ENCODE measurements at places on chromosomes 4 and X.

DNA sequence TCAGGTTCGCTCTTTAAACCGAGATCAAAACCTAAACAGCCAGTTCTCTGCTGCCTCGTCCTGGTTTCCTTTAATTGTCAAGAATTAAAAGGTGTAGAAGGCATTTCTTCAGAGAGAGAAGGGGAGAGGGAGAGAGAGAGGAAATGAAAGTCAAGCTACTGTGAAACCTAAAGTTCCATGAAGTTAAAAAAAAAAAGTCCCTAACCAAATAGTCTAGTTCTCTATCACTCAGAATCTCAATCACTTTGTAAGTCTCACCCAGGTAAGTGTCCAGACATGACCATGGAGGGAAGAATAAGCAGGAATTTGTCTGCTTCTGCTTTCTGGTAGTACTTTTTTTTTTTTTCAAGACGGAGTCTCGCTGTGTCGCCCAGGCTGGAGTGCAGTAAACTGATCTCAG is 18.8 kb upstream of the SMIM14 start:
- no peak for DNase-seq

- no peak for DNase-seq
These were observed 235.4 kb downstream of the OR13H1 start for GRCh38 chrX:131779306-131779705.

DNA sequence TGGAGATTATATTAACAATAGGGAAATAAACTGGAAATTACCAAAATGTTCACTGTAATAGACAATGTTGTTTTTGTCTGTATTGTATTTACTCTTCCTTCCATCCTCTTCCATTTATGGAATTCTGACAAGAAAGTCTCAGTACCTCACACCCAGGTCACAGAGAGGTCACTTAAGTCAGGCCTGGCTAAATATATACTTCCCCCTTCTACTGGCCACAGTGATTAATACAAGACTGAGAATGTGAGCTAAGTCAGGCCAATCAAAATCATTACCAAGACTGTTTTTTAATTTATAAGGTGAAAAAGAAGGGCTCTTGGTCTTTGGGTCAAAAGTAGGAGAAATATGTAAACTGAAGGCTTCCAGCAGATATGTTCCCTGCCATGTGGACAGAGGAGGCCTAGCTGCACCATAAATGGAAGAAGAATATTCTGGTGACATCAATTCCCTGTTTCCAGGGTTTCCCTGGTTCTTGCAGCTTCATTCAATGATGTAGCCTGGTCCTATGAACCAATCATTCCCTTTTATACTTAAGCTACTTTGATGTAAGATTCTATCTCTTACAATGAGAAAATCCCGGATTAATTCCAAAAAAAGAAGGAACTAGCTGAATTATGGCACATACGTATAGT is 64.3 kb downstream of the LRBA start:
- DNase-seq: no peak

DNA sequence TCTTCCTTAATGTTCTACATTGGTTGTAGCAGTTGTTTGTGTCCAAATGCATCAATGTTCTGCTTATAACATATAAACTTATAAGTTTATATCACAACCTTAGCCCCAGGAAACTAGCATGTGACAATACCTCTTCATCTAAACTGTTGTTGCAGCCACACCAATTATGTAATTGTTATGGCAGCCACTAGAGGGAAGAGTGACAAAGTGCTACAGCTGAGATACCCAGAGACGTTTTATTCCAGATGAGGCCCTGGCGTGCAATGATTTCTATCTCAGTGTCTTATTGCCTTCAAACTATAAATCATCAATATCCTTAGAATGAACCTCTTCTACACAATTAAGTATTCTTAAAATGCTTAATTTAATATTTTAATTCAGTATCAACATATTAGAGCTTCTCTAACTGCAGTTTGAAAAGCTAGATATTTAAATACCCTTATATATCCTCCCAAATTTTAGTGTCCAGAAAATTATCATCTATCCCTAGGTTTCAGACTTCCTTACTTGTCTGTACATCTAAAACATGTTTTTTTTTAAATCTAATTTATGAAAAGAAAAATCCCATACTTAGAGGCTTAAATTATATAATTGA is 171.6 kb downstream of the PCDH10 start:
- no peak for DNase-seq

GRCh38 chr4:93018806-93019205 is 715.0 kb downstream of the GRID2 start:
- no peak for DNase-seq

GRCh38 chr4:4427886-4428285 is 41.0 kb downstream of the NSG1 start:
- no peak for DNase-seq
